NCI-H1694 (cell line): ENCODE measurements at places on chromosomes 6 and 20.

DNA sequence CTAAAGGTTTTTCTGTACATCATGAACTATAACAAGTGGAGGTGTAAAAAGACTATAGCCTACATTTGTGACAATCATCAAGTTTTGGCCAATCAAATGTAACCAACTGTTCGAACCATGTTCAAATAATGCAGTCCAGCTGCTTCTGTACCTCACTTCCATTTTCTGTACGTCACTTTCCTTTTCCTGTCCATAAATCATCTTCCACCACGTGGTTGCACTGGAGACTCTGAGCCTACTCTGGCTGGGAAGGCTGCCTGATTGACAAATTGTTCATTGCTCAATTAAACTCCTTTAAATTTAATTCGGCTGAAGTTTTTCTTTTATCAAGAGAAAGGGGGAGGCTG lies 270.4 kb upstream of the JARID2 start:
- no peak for DNase-seq

DNA sequence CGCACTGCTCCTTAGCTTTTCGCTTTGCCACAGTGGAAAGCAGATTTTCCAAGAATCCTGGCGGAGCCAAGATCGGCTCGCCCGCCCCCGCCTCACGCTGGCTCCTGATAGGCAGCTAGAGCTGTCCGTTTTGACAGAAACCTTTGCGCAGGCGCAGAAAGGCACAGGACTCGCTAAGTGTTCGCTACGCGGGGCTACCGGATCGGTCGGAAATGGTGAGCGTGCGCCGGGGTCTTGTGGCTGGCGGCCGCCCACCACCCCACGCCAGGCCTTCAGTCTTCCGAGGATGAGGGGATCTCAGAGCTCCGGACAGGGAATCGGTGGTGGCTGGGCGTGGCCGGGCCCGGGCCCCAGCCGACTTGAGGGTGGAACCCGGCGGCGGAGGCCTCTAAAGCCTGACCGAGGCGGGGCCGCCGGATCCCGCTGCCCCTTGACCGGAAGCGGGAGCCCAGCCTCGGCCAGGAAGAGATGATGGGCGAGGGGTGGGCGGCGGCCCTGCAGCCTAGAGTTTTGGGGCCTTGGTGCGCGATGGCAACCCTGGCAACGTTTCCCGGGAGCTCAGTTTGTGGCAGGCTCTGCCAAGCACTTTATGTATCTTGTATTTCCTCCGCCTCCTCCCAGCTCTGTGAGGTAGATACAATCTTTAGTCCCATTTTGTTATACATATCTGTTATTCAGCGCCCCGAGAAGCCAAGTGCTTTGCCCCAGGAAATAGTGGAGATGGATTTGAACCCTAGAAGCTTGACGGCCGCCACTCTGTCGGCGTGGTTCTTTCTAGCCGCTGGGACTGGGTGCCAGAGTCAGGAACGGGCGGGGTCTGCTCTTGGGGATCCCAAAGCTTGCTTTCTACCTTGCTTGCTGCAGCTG lies at the start of gene DYNLRB1:
Gene DYNLRB1, plus strand, starts transcription at position 176 of the 867 bp plus-strand sequence. Its CDS starts 37 bp downstream, at position 213.
- DNase-seq: peak; percentile 89

DNA sequence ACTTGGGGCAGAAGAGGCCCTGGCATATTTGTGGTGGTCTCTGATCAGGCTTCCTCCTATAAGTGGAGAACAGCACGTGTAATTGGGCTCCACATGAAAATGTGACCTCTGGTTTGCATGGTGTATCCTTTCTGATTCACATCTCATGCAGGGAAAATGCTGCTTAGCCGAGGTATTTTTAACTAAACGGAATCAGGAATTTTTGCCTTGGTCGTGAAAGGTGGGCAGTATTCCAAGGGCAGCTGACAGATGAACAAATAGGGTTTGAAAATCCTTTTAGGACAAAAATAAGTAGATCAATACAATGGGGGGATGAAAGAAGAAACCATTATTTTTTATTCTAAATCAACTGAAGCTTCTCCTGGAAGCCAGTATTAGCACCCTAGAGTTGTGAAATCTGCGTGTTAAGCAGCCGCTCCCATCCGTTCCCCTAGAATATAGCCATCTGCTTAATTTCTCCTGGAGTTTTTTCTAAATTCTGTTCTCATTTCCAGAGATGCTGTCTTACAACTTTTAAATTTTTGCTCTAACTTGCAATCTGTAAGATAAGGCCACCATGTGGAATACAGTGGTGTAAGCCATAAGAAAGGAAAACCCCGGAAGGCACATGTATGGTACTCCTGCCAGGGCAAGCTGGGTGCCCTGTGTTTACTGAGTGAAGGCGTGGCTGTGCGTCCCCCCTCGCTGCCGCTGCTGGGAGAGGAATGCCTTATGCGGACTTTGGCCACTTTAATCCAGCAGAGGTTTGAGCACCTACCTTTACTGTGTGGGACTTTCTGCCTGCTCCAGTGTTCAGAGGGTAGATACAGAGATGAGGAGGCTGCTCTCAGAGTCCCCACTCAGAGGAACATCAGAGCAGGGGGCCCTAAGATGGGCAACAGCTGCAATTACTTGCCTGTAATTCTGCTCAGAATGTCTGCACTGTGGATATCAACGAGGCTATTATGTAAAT lies 52.4 kb downstream of the SYNJ2 start:
- DNase-seq: no peak

DNA sequence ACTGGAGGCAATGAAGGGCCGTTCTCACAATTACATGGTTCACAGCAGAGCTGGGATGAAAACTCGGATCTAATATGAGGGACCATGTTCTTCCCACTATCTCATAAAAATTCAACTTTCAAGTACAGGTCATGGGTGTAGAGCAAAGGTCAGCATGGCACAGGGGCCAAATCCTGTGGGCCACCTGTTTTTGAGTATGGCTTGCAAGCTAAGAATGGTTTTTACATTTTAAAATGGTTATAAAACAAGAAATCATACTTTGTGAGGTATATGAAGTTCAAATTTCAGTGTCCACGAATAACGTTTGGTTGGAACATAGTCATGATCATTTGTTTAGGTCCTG lies 4.6 kb downstream of the MAP3K5 start:
- no peak for DNase-seq
